ENCODE measurements at places on chromosomes 11 and 22.
A peak's percentile ranks its signal among the peaks of the same experiment; 100 is the strongest.

DNA sequence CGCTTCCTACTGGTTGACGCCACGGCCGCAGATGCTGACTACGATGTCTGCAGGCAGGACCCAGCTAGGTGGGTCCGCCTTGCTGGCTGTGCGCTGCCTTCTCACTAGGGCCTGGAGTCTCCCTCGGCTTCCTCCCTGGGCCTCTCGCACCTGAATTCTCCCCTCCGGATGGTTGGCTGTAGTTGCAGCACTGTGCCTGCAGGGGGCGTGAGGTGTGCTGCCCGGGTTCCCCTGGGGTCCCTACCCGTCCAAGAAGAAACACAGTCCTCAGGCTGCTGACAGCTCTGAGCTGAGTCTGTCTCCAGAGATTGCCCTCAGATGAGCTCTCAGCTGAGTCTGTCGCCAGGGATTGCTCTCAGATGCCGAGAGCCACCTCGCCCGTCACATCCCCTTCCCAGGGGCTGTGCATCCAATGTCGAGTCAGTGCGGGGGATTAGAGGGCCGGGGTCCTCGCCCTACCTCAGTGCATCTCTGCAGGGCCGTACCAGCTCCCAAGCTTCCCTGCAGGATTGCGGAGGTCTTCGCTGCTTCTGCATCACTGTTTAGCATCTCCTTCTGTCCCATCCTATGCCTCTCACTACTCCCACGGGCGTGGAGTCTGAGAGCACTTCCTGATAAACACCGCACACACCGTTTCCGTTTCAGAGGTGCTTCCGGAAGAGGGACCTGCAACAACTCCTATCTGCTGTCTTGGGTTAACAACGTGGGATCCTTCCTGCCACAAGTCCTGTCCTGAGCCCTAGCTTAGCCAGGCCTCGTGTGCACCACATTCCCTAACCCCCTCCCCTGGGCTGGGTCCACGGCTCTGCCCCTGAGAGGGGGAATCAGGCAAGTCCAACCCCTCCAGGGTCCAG, 196.9 kb downstream of the CSNK2A3 start:
- peak; percentile 18 for DNase-seq

- no peak for DNase-seq
Observed at GRCh38 chr11:110022548-110022947, 70.6 kb upstream of the ZC3H12C start.

DNA sequence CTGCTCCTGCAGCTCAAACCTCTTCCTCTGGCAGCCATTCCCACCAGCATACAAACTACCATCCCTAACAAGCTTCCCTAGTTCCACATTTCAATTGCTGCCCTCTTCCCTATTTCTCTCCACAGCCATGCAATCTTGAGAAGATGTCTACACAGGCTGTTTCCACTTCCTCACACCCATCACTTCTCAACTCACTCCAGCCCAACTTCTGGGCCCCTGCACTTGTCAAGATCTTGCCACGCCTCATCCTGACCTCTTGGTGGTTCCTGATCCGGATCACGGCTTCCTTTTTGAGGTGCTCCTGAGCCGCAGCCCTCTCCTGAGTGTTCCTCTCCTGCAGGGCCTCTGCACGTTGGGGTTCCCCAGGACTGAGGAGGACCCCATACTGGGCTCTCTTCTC, 22.6 kb downstream of the RPL27A start:
- DNase-seq: no peak

DNA sequence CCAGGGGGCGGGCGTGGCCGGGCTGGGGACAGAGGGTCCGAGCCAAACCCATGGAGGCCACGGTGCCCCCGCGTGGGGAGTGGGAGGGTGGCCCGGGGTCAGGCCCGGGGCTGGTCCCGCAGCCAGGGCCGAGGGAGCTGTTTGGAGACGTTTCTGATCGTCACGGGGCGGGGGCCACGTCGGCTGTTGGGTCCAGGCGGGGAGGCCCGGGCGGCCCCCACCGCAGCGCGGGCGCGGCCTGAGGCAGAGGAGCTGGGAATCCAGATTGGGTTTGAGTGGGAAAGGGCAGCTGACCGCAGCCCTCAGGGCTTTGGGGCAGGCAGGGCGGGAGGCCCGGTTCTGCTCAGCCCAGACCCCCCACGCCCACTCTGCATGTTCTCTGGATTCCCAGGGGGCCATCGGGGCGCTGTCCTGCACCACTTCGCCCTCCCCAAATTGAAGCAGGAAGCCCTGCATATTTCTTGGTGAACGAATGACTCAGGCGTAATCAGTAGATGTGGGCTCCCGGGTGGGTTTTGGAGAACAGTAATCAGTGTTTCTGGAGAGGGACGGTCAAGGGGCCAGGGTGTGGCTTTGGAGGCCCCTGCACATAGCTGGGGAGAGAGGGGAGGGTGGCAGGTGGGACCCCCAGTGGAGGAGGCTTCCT, 583 bp downstream of the MRPL23 start:
- DNase-seq: no peak

GRCh38 chr11:105799728-105800462, 190.0 kb downstream of the GRIA4 start:
- no peak for DNase-seq

DNA sequence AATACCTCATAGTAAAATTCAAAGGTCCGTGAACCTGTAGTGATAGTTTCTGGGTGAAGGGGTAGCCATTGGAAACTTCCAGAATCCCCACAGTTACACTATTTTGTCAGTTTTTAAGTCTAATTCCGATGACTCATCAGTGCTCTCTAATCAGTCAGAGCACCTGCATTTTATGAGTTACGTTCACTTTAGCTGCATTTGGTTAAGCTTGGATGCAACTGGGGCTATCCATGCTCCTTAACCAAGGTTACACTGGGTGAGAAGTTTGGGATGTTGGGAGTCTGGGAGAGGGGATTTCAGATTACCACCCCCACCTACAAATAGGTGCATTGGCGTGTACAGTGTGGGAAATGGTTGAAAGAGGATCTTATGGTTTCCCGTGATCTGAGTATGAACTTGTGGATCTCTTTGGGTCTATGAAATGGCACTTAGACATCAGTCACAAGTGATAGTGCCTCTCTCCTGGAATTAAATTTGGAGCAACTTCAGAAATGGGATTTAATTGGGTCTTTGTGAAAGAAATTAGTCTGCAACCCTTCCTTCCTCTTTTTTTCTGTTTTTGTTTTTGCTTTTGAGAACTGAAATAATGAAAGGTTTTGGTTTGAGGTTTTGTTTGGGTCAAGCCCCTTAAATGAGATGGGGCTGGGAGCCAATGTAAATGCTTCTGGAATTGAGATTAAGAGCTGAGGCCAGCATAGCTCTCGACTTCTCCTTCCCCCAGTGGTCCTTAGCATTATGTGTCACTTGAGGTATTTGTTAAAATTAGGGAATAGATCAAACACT, 31.5 kb downstream of the EHF start:
- no peak for DNase-seq

DNA sequence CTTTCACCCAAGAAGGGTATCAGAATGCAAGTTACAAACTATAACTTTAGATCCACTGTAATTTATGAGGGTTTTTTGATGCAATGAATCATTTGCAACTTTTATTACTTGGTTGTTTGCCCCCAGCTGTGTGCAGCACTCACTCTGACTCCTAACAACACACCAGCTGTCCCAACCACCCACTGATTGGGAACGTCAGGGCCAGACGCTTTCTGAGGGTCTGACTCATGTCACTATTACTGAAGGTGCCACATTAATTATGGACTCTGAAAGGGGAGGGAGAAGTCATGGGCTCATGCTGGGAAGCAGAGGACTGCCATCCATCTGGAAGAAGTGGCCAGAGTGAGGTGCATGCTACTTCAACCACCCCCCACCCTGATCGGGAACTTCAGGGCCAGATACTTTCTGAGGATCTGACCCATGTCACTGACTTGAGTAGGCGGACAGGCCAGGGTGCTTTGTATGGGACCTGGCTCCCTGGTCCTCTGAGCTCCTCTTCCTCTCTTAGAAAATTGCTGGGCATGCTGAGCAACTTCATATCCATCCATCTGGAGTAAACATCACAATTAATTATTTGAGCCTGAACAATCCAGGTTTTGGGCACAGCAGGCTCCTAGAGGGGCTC, 44.9 kb upstream of the DRD2 start:
- no peak for DNase-seq
